Fibroblast of skin of abdomen (primary cell): ENCODE measurements at places on chromosomes 4 and X.

GRCh38 chrX:21905313-21905712 lies 35.2 kb upstream of the SMS start:
- DNase-seq, result no peak

DNA sequence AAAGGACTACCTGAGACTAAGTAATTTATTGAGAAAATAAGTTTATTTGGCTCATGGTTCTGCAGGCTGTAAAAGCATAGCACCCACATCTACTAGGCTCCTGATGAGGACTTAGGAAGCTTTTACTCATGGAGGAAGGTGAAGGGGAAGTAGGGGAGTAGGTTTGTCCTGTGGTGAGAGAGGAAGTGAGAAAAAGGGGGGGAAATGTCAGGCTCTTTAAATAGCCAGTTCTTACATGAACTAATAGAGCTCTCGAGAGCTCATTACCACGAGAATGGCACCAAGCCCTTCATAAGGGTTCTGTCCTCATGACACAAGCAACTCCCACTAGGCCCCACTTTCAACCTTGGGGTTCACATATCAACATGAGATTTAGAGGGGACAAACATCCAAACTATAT lies 125.5 kb upstream of the NRK start:
- no peak for DNase-seq

- no peak for DNase-seq
These were observed 11.5 kb downstream of the MAD2L1 start for GRCh38 chr4:120055162-120055561.

- peak; percentile 75 for DNase-seq
These were observed 44.8 kb downstream of the SMS start for GRCh38 chrX:21985332-21985777.

GRCh38 chrX:41921492-41922430 lies 1.6 kb downstream of the CASK start:
- peak; percentile 32 for DNase-seq

DNA sequence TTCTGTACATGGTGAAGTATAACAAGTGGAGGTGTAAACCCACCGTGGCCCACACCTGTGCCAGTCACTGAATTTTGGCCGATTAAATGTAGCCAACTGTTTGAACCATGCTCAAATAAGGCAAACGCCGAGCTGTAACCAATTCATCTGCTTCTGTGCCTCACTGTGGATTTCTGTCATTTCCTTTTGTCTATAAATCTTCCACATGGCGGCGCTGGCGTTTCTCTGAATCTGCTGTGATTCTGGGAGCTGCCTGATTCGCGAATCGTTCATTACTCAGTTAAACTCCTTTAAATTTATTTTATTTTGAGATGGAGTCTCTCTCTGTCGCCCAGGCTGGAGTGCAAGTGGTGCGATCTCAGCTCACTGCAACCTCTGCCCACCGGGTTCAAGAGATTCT lies 19.2 kb downstream of the SUPT20HL2 start:
- DNase-seq, result peak; percentile 29

DNA sequence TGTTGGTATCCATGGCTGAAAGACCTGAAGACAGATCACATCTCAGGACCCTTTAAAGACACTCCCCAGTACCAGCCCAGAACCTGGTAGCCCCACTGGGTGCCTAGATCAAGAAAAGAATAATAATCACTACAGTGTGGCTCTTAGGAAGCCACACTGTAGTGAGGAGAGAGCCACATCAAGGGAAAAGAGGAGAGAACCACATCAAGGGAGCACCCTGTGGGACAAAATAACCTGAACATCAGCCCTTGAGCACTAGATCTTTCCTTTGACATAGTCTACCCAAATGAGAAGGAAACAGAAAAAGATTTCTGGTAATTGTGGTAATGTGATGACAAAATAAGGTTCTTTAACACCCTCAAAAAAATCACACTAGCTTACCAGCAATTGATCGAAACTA lies 15.3 kb downstream of the RTL3 start:
- no peak for DNase-seq

- no peak for DNase-seq
These were observed 76.7 kb upstream of the HS3ST1 start for GRCh38 chr4:11505221-11505971.

GRCh38 chr4:93313197-93313596 lies 515.4 kb upstream of the ATOH1 start:
- peak; percentile 38 for DNase-seq

DNA sequence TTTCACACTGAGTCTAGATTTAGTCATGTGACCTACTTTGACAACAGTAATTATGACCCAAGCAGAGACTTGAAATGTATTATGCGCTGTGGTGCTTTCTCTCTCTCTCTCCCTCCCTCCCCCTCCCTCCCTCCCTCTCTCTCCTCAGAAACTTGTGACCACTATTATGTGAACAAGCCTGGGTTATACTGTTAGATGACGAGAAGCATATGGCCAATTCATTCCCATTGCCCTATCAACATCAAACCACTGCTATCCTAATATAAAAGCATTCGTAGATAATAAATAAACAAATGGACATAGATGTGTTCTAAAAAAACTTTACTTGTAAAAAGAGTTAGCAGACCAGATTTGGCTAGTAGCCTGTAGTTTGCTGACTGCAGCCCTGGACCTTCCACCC lies 18.2 kb downstream of the FTHL17 start:
- no peak for DNase-seq

- DNase-seq, result no peak
These were observed 164.8 kb upstream of the RPS6KA3 start for GRCh38 chrX:20431486-20431885.

DNA sequence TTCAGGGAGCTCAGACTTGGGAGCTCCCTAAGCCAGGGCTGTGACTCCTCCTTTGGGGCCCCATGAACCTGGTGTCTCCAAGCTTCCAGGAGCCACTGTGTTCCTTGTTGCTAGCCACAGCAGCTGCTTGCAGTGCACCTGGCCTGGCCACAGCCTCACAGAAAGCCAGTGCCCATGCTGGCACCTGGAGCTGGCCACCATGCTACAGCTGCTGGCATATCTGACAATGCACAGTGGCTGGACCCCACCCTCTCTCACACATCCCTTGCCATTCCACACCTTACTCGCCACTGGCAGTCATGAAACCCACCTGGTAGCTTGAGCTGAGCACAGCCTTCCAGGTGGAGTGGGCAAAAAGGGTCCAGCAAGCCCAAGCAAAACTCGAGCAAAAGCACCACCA lies 441.7 kb downstream of the ARAP2 start:
- DNase-seq, result no peak

GRCh38 chr4:3340700-3341083 lies 47.9 kb downstream of the RGS12 start:
- DNase-seq, result no peak

GRCh38 chr4:155433636-155434360 lies 57.0 kb upstream of the MAP9 start:
- DNase-seq, result peak; percentile 33

DNA sequence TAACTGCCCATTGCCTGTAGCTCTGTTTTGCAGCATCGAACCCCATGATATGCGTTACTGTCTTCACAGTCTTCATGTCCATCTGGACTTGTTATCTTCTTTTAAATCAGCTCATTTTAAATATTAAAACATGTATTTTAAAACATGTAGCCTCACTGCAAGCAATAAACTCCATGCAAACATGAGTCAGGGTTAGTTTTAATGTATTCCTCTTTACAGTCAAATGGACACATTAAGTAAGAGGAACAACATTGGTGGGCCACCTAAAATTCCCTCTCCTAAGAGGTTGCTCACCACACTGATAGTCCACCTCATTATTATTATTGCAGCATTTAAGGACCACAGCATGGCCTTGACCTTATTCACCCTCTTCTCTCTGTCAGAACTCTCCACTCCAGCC lies 74.1 kb downstream of the CLCN5 start:
- no peak for DNase-seq

GRCh38 chr4:83865417-83866150 lies 329.7 kb downstream of the GPAT3 start:
- no peak for DNase-seq

GRCh38 chr4:119493419-119493818 lies 135.2 kb downstream of the PDE5A start:
- DNase-seq, result peak; percentile 13

DNA sequence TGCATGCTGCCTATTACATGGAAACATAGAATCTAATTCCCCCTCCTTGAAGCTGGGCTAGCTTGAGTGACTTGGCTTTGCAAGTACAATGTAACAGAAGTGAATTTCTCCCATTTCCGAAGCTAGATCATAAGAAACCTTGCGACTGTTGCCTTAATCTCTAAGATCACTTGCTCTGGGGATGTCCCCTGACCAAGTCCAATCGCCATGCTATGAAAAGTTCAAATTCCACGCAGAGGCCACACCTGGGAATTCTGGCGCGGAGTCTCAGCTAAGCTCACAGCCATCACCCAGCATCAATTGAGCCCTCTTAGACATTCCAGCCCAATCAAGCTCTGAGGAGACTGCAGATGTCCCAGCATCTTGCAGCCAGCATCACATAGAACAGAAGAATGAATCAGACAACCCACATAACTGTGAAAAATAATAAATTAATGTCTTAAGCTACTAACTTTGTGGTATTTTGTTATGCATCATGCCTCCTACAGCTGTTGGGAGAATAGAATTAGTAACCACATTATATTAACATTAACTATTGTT lies 27.0 kb downstream of the GPM6A start:
- DNase-seq, result no peak

GRCh38 chrX:153336121-153336894 lies 2.4 kb downstream of the ZNF275 start:
- no peak for DNase-seq

GRCh38 chr4:168408620-168409019 lies 71.7 kb downstream of the DDX60L start:
- DNase-seq, result peak; percentile 98

DNA sequence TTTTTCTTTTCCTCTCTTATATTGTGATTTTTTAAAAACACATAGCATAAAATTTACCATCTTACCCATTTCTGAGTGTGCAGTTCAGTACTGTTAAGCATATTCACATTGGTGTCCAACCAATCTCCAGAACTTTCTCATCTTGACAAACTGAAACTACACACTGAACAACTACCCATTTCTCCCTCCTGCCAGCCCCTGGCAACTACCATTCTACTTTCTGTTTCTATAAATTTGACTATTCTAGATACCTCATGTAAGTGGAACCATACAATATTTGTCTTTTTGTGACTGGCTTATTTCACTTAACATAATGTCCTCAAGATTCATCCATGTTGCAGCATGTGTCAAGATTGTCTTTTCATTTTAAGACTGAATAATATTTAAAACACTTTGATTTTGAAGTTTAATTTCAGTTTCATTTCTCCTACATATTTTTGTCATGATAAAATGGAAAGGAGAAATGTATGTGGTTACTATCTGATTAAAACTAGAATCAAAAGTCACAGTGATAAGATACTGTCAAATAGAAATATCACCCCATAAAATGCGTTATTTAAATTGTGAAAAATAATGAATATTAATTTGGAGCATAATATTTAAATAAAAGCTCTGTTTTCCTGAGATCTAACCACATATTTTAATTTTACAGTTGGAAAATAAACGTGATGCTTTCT lies 122.8 kb downstream of the DIPK2B start:
- no peak for DNase-seq

DNA sequence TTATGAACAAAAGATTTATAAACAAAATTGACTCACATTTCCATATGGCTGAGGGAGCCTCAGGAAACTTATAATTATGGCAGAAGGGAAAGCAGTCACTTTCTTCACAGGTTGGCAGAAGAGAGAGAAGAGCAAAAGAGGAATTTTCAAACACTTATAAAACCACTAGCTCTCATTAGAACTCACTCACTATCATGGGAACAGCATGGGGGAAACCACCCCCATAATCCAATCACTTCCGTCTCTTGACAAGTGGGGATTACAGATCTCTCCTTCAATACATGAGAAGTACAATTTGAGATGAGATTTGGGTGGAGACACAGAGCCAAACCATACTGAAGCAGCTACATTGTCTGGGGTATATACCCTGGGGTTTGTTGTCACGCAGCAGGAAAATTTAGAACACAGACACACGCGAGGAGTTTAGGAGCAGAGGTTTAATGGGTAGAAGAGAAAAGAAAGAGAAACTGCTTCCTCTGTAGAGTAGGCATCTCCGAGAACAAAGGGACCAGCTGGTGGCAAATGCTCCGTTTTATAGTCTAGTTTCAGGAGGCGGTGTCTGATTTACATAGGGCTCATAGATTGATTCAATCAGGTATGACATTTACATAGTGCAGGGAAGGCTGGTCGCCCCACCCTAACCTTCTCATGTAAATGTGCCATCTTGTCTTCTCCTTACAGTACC lies 2277.7 kb upstream of the AGA start:
- DNase-seq, result no peak

DNA sequence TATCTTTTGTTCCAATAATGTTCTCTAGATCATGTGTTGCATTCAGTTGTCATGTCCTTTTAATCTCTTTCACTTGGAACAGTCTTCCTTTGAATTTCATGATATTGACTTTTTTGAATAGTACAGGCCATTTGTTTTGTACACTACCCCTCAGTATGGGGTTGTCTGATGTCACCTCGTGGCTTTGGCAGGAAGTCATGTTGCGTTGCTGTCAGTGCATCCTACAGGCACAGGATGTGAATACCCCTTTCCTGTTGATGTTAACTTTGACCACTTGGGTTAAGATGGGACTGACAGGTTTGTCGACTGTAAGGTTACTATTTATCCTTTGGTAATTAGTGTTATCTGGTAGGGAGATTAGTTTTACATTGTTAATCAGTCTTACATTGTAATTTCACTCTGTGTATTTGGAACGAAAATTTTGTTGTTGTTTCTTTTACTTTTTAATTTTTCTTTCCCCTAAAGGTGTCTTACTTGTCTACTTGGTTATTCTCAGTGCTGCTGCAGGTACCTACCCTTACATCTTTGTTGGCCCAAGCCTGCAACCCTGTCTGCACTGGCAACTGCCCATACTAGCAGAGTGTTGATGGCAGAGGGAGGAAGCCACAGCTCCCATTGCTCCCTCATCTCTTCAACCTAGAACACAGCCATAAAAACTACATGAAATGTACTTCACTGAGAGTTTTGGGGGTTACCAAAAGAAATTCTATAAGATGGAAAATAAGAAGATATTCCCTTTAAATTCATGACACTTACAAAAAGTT lies 14.7 kb upstream of the ATP8A1 start:
- no peak for DNase-seq

- peak; percentile 30 for DNase-seq
These were observed 109.3 kb upstream of the DGKK start for GRCh38 chrX:50579955-50580354.

DNA sequence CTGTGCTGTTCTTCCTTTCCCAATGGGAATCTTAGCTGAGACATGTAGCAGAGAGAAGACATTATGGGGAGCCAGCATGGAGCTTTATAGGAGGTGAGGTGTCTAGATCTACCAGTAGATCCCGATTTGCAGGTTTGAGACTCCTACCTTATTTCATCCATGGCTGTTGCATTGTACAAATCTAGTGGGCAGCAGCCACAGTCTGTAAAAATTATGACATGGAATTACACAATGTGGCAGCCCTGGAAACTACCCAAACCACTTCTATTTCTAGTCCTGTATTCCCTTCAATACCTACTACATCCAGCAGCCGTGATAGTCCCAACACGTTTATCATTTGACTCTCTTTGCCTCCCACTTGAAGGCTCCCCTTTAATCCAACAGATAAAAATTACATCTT lies 8.1 kb downstream of the ATP7A start:
- no peak for DNase-seq

- DNase-seq, result no peak
These were observed 86.3 kb upstream of the GABRA3 start for GRCh38 chrX:152537373-152537772.
